ENCODE measurements at places on chromosomes 6 and 20.

DNA sequence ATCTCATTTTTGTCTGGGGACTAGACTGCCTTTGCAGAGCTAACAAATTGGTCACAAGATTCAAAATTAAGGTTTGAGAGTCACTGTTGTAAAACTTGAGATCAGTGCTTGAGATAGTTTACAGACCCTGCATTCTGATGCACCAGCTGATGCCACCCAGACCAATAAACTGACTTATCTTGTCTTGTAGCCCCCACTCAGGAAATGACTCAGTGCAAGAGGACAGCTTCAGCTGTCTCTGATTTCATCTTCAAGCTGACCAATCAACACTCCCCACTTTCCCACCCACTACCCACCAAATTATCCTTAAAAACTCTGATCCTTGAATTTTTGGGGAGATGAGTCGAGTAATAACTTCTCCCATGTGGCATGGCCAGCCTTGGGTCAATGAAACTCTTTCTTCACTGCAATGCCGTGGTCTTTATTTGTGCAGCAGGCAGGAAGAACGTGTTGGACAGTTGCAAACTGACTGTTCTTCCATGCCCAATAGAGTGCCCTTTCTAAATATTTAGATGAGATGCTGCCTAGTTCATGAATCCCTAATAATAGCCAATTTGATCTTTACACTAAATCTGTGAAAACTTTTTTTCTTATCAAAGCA lies 48.3 kb upstream of the PROKR2 start:
- DNase-seq, result no peak

DNA sequence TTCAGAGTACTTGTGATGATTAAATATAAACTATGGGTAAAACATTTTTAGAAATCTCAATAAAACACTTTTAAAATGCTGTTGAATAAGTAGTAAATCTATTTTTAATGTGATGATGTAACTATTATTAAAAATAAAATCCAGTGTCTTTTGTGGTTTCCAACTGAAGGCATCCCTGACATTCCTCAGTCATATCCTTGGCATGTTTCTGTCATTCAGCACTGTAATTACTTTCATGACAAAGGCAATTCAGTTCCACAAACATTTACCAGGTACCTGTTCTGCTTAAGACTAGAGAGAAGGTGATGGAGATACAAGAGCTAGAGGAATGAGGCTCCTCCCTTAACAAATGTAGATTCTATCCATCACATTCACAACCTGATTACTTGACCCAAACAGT lies 518.7 kb upstream of the MAP3K7 start:
- no peak for DNase-seq

DNA sequence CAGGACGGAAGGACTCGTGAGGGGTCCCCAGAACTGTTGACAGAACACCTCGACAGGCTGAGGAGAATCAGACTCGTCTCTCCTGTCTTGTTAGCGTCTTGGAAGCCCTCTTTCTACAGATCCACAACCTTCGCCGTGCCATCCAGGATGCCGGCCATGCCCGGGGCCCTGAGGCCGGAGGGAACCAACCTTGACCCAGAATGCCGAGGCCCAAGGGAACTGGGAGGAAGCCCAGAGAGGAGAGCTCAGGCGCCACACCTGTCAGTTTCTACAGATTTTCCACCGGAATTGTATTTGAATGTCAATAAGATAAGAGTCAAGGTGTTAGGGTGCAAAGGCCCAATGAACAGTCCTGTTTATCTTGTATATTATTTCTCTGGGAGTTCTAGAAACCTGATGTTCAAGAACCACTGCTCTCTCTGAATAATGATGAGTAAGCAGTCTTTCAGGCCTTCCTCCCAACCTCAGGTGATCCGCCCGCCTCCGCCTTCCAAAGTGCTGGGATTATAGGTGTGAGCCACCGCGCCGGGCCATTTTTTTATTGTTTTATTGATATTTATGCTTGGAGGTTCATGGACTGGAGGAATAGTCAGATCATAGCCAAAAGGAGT lies 799 bp upstream of the ME1 start:
- no peak for DNase-seq

DNA sequence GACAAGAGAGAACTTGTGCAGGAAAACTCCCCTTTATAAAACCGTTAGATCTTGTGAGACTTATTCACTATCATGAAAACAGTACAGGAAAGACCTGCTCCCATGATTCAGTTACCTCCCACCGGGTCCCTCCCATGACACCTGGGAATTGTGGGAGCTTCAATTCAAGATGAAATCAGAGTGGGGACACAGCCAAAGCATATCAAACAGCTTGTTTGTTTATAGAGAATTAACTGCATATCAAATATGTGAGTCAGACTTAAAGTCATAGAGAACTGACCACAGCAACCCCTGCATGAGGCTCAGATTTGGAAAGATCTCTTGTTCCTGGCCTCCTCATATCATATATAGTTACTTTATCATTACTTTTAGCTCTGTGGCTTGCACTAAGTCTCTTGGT lies 29.1 kb upstream of the HDAC2 start:
- no peak for DNase-seq

DNA sequence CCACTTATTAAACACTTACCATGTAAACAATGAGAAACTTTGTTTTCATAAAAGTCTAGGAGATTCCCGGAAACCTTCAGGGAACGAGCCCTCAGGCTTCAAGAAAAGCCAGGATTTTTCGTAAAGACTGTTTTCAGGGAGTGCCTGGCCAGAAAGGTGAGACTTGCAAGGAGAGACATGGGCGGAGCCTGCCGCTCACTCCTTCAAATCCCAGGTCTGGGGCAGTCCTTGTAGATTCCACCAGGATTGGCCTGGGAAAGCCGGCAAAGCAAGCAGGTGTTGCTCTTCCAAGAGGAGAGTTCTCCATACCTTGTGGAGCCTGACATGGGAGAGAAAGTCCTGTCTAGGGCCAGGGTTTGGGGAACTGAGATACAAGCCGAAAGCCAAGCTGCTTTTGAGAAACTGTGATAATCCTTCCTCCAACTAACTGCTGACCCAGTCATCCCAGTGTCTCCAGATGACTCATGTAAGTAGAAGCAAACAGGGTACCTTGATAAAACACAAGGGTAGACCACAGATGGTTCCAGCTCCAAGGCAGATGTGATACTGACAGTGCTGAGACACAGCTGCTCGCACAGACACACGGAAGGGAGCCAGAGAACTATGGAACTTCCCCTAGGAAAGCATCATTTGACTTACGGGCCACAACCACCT lies 69.4 kb upstream of the NAA20 start:
- no peak for DNase-seq

DNA sequence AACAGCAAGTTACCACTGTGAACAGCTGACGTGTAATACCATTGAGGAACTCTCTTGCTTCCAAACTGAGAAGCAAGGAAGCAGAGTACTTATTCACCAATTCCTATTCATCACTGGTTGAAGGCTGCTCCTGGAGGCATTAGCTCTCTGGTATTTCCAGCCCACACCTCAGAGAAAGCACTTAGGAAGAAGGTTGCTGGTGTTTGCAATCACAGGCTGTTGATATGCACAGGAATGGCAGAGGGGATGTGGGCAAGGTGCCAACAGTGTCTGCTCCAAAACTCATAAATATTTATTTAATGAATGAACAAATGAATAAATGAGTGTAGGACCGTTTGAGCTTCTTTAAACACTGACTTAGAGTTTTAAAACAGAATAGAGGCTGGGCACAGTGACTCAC lies 6.9 kb upstream of the RRBP1 start:
- DNase-seq, result no peak

DNA sequence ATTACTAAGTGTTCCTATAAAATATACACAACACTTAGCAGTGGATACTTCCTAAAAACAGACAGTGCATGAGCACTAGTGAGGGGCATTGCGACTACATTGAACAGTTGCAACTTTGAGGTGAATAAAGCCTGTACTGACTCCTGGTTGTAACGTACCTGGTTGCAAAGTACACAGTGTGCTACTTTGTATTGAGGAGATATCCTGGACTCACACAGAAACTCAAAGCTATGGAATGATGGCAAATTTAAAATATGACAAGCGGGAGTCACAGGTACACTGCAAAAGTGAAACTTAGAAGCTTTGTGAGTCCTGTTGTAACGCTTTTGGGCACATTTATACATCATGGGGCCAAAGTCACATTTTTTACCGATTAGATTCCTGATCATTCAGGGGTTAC lies 55.6 kb upstream of the HLA-A start:
- DNase-seq, result no peak

GRCh38 chr6:141484711-141485110 lies 648.0 kb upstream of the GJE1 start:
- no peak for DNase-seq

DNA sequence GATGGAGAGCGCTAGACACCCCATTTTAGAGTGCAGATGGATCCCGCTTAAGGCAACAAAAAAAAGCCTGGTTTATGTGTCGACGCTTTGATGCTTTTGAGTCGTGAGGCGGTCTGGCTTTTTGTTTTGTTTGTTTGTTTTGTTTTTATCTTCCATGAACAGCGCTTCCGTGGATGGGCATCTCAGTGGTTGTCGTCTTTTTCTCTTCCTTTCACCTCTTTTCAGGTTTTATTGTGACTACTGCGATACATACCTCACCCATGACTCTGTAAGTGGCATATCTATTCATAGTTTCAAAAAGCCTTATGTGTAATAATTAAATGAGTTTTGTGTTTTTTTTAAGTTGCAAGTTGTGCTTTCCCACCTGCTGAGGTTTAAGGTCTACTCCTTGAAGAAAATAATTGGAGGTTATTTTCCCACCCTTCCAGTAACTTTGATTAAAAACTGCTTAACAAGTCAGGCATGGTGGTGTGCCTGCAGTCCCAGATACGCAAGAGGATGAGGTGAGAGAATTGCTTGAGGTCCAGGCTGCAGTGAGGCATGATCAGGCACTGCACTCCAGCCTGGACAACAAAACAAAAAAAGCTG lies 476 bp downstream of the SNRPC start:
- DNase-seq, result no peak

DNA sequence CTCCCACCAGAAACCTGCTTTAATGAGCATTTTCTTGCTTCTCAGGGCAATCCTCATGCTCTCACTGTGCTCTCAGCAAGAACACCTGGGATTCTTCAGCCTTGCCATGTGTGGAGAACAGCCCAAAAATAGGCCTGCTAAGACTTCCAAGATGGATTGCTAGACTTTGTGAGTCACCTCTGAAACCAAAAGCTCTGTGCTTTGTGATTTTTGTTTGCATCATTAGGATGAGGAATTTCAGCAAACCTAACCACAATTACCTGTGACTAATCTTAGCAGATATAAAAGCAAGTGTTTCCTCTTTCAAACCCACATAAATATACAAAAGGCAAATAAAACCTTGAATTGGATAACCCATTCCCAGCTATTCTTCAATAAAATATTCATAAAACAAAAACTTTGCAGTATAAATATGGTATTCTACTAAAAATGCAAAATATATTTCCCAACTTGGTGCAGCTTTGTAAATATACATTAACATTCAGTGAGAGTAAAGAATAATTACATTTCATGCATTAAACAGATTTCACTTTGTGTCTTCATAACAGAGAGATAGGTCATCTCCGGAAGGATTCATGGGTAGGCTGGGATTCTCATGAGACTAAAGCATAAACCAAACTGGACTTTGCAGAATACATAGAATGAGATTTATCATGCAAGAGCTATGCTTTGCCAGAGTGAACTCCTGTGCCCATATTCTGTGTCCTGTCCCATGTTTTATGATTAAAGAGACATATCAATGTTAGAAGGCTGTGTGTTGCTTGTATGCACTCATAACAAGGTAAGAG lies 33.5 kb downstream of the TPBG start:
- DNase-seq, result no peak

DNA sequence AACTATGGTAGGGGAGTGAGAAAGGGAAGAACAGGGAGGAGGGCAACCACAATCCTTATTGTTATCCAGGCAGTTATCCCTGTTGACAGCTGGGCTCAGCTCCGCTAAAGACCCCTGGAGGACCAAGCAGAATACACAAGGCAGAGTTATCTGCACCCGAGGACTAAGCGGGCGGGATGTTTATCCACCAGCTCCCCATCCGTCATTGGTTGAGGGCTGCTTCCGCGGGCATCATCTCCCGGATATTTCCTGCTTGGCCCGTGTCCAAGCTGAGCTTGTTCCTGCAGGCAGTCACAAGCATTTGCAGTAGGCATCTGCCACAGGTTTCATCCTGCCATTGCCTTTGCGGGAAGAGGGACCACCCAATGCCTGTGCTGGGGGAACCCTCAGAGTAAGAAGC lies 102.1 kb downstream of the DLGAP4 start:
- no peak for DNase-seq

DNA sequence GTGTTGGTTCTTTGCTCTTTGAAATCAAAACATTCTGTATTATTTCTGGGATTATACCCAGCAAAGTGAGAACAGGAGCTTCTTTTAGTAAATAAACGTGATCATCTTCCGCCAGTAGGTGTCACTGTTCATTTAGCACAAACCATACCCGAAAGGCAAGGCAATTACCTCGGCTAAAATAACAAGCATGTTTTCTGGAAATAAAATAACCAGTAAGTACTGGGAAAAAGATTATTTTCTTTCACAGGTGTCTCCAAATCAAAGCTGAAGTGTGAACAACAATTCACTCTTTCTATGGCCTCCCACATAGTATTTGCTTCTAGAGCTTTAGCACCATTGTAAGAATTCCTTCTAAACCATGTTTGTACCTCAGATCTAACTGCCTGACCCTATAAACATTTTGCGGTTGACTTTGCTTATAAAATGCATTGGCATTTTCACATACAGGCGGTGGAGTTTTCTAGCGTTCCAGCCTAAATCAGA lies 144.6 kb upstream of the AGPAT4 start:
- no peak for DNase-seq

DNA sequence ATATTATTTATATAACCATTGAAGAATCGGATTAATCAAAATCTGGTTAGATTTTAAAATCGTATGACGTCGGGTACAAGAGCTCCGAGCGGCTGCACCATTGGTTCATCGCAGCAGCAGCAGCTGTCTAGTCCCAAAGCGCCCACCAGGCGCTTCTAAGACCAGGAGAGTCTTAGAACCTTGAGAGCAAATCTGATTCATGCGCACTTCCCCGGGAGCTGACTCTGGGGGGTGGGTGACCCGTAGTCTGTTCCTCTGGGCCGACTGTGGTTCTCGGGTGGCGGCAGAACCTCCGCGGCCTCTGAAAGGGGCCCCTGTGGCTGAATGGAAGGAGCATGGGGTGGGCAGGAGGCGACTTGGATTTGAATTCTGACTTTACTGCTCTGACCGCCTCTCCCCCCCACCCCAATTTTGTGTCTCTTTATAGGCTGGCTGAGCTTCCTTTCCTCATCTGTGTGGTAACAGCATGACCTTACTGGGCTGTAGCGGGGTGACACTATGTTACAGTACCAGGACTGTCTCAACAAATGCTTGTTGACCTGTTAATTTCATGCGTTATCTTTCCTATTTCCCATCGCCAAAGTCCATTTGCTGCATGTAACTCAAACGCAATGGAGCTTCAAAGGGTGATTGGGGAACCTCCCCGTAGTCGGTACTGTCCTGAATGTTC lies 119.7 kb downstream of the RTN4IP1 start:
- DNase-seq, result no peak

- DNase-seq, result no peak
Observed at GRCh38 chr20:5780846-5781217, 30.6 kb downstream of the SHLD1 start.

DNA sequence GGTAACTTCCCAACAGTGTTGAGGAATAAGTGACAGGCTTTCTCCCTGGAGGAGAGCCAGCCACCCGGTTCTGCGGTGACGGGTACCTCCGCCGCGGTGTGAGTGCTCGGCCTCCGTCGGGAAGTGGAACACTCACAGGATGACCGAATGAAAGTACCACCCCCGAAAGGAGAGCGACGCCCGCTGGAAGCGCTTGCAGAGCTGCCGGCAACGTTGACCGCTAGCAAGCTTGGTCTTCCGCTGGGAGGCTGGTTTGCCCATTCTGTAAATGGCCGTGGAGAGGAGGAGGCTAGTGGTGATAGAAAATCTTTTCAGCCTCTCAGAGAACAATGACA lies 614 bp upstream of the TMEM242 start:
- DNase-seq, result no peak

- no peak for DNase-seq
Observed at GRCh38 chr6:30411515-30412207, 66.7 kb downstream of the RPP21 start.

Measured in esophagus squamous epithelium (tissue), 5 donors.